Activated CD8-positive, alpha-beta T cell treated with anti-CD3 and anti-CD28 coated beads for 36 hours (primary cell): ENCODE measurements at places on chromosomes 1 and 21. TPM values are rescaled to one million over a fixed set of nuclear protein-coding genes. Genes with fewer than 3 reads are reported as not detected.

GRCh38 chr1:5949085-5949760, 43.0 kb downstream of the NPHP4 start:
- no peaks in the 10 kb centered on the region for H3K4me1 ChIP-seq
- DNase-seq = no peak
- no peaks in the 10 kb centered on the region for H3K27me3 ChIP-seq
- peaks cover 16% of the 10 kb centered on the region for H3K36me3 ChIP-seq
- no peak overlapping the region for H3K27ac ChIP-seq

DNA sequence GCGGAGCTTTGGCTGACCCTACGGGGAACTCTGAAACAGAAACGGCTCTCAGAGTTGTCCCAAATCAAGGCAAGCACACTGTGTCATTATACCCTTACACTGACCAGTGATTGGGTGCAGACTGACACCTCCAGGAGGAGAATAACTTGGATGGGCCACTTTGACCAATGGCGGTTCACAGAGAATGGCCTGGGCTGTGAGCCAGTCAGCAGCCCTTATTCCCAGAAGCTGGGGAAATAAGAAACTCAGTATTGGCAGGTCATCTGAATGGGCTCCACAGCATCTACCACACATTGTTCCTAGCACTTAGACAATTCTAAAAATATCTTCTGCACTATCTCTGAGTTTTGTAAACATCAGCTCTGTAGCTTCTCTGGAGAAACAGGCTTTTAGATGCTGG, 265.2 kb downstream of the ADGRL2 start:
- H3K4me1 ChIP-seq = no peaks in the 10 kb centered on the region
- DNase-seq = no peak
- no peaks in the 10 kb centered on the region for H3K36me3 ChIP-seq
- H3K4me3 ChIP-seq = no peak overlapping the region
- peaks cover 1% of the 10 kb centered on the region for H3K27me3 ChIP-seq
- no peak overlapping the region for H3K27ac ChIP-seq

The TAGLN2 gene
- total RNA-seq = 482 TPM

DNA sequence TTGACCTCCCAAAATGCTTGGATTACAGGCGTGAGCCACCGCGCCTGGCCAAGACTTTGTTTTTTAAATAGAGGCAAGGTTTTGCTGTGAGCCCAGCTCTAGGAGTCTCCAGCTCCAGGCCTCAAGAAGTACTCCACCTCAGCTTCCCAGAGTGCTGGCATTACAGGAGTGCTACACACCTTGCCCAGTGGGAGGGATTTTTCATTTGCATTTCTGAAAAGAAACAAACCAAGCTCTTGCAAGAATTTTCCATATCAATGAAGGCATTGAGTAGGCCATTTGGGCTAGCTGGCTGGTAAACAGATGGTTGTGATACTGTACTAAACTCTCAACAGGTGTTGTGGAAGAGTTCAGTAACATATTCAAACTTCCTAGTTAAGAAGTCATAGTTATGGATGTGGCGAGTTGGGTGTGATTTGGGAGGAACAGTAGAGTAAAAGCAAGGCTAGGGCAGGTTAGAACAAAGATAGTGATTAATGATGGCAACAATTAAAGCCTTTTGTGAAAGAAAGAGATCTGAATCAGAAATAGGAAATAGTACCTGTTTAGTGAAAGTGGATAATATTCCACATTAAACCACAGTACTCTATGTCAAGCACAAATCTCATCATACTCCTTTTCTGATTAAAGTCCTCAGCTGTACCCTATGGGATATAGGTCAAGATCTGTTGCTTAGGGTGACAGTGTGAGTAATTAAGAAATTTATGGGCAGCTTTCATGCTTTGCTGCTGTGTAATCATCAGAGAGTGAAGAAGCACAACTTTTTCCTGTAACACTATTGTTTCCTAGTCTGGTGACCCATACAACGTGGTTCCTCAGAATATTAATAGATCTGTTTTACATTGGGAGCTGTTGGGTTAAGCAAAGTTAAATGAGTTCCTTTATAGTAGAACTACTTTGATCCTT, 10.7 kb downstream of the AKIRIN1 start:
- peak overlapping the region; percentile 75 for H3K27ac ChIP-seq
- peaks cover 62% of the 10 kb centered on the region for H3K36me3 ChIP-seq
- no peak overlapping the region for H3K4me3 ChIP-seq
- DNase-seq = no peak
- peaks cover 53% of the 10 kb centered on the region for H3K4me1 ChIP-seq

The HSD3B2 gene
- total RNA-seq = not detected
